ENCODE measurements at places on chromosomes 6 and 20.

GRCh38 chr6:101513181-101513580 is 119.7 kb downstream of the GRIK2 start:
- no peak for DNase-seq
- H3K4me3 ChIP-seq: no peak overlapping the region
- no peaks in the 10 kb centered on the region for H3K4me1 ChIP-seq
- no peaks in the 10 kb centered on the region for H3K36me3 ChIP-seq

- no peak for DNase-seq
- no peaks in the 10 kb centered on the region for H3K4me1 ChIP-seq
- H3K27me3 ChIP-seq: no peaks in the 10 kb centered on the region
- H3K27ac ChIP-seq: no peak overlapping the region
- no peak overlapping the region for H3K4me3 ChIP-seq
- no peaks in the 10 kb centered on the region for H3K36me3 ChIP-seq
Observed at GRCh38 chr6:113488061-113488460, 369.1 kb upstream of the MARCKS start.

- peaks cover 6% of the 10 kb centered on the region for H3K4me1 ChIP-seq
- H3K36me3 ChIP-seq: no peaks in the 10 kb centered on the region
Observed at GRCh38 chr6:144467172-144467762, 182.1 kb downstream of the UTRN start.

- no peak for DNase-seq
- H3K4me1 ChIP-seq: peaks cover 6% of the 10 kb centered on the region
- no peaks in the 10 kb centered on the region for H3K27me3 ChIP-seq
- H3K4me3 ChIP-seq: no peak overlapping the region
- peak overlapping the region; percentile 31 for H3K27ac ChIP-seq
Observed at GRCh38 chr20:3896302-3896701, 7.1 kb downstream of the PANK2 start.

All from T-cell (primary cell).